Forelimb muscle (tissue), 1 donor: ENCODE measurements at places on chromosomes 7 and 10.

DNA sequence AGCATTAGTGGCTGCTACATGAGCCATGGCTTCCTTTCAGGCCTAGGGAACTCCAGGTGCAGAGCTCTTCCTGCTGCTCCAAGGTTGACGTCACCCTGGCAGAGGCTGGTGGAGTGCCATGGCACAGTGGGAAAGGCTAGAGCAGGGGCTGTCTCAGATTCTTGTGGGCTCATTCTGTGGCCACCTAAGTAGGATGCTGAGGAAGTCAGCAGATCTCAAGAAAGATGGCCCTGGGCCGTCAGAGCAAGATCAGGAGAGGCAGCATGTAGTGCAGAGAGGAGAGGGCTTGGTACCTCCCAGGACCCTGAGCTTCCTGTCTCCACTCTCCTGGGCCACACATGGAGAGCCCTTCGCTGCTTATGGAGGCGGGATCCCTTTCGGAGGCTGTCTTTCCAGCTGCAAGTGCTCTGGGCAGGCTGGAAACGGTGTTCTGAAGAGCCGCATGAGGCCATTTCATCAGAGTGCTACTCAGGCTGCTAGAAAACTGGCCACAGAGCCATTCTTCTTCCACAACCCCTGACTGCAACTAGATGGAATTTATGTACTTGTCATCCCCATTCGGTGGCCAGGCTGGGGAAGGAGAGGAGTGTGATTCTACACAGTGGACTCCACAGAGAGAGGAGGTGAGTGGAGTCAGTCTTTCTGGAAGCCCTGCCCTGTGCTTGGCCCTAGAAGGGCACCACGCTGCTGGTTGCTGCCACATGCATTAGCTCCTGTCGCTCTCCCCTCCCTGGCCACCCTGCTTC, 304.2 kb downstream of the RPS24 start:
- DNase-seq: no peak

GRCh38 chr10:8614054-8614565, 559.6 kb downstream of the GATA3 start:
- DNase-seq: no peak

DNA sequence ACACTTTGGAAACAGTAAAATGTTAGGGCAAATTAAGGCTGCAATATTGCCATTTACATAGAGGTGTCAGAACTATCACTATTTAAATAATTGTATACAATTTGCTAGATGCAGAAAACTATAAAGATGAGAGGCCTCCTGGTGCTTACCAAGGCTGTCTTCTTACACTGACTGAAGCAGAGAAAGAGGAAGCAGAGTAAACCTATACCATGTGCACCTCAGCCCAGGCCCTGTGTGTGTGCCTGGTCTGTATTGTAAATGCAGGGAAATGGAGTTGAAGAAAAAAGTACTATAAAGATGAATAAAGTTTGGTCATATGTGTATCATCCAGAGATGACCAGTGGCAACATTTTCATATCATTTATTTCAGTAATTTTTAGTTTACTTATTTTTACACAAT, 29.2 kb downstream of the ELMO1 start:
- no peak for DNase-seq

- DNase-seq: no peak
These were observed 1424.6 kb upstream of the LRRTM3 start for GRCh38 chr10:65501259-65501658.

DNA sequence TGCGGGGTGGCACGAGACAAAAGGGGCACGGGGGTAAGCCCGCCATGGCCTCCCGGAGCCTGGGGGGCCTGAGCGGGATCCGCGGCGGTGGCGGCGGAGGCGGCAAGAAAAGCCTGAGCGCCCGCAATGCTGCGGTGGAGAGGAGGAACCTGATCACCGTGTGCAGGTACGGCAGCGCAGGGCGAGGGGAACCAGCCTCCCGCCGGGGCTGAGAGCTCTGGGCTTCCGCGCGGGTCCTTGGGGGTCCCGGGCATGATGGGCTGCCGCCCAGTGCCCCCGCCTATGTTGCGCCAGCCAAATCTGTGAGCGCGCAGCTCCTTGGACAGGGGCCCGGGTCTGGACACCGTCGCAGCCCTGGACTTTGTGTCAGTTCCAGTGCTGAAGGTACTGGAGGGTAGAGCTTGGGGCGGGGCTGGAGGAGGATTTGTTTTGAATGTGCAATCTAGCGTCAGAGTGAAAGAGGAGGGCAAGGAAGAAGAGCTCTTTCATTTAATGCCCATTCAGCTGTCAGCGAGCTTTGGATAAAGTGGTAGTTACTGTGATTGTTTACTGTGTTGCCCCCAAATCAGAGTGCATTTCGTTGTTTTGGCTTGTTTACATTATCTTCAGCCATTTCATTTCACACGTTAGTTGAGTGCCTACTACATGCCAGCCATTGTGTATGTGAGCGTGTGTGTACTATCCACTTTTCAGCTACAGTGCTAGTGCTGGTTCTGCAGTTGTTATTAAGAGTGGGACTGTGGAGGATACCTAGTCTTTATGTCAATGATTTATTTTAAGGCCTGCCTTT, 777 bp downstream of the RUNDC3B start:
- no peak for DNase-seq

DNA sequence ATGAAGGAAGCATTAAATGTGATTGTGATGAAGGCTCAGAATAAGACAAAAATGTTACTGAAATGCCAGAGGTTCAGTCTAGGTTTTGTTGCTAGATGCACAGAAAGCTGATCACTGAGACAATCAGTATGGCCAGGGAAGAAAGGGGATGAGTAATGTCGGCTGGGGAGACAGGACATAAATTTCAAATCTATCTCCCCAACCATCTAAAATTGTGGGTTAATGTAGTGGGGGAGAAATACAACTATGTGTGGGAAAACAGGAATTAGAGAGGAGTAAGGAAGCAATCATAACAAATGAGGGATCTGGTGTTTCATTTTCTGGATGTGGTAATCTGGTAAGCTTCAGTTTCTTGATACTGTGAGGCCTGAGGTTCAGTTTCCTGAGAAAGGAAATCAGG, 1111.0 kb downstream of the XPNPEP1 start:
- no peak for DNase-seq

GRCh38 chr10:131453721-131454634, 142.5 kb upstream of the TCERG1L start:
- peak; percentile 68 for DNase-seq

- DNase-seq: no peak
These were observed 209.9 kb downstream of the NRG3 start for GRCh38 chr10:82084904-82085303.

GRCh38 chr7:111672901-111673300, 110.6 kb upstream of the IMMP2L start:
- DNase-seq: no peak

DNA sequence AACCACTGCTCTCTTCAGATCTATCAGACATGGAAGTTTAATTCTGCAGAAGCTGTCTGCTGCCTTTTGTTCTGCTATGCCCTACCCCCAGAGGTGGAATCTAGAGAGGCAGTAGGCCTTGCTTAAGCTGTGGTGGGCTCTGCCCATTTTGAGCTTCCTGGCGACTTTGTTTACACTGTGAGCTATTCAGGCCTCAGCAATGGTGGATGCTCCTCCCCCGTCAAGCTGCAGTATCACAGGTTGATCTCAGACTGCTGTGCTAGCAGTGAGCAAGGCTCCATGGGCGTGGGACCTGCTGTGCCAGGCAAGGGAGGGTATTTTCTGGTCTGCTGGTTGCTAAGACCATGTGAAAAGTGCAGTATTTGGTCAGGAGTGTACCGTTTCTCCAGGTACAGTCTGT, 45.1 kb upstream of the CDK14 start:
- DNase-seq: no peak

DNA sequence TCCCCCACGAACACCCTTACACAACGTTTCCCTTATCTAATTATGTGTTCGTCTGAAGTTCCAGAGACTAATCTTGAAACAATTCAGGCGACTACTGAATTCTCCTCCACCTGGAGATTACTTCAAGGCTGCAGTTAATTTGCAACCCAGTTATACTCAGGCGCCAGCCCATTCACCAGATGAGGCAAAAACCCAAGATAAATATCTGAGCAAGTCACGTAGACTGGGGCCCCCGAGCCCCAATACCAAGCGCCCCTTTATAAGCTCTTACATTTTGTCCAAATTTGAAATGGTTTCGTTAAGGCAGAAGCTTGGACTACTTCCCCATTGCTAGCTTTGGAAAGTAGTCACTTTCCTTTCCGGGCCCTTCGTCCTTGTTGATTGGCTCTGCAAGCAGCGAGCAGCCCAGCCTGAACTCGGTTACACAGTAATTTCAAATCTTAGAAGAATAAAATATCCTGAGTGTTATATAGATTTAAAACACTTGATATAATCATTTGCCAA, 1.2 kb downstream of the TPK1 start:
- no peak for DNase-seq

DNA sequence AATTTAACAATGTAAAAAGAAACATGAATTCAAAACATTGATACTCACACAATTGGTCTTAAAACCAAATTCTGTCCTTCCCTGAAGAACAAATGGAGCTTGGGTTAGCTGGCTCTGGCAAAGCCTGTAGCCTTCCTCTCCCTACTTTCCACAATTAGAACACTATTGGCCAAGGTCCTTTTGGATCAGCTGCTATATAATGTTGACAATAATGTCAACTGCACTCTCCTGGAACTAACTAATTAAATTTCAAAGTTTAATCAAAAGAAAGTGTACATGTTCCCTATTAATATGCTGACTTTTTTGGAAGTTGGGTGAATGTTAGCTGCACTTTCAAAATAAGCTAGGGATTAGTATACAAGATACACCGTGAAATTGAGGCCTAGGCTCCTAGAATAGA, 440.1 kb upstream of the NFE2L3 start:
- no peak for DNase-seq

- DNase-seq: no peak
These were observed 227.5 kb downstream of the TEX36 start for GRCh38 chr10:125455431-125455830.

GRCh38 chr10:63205421-63205820, 72.3 kb downstream of the NRBF2 start:
- no peak for DNase-seq

DNA sequence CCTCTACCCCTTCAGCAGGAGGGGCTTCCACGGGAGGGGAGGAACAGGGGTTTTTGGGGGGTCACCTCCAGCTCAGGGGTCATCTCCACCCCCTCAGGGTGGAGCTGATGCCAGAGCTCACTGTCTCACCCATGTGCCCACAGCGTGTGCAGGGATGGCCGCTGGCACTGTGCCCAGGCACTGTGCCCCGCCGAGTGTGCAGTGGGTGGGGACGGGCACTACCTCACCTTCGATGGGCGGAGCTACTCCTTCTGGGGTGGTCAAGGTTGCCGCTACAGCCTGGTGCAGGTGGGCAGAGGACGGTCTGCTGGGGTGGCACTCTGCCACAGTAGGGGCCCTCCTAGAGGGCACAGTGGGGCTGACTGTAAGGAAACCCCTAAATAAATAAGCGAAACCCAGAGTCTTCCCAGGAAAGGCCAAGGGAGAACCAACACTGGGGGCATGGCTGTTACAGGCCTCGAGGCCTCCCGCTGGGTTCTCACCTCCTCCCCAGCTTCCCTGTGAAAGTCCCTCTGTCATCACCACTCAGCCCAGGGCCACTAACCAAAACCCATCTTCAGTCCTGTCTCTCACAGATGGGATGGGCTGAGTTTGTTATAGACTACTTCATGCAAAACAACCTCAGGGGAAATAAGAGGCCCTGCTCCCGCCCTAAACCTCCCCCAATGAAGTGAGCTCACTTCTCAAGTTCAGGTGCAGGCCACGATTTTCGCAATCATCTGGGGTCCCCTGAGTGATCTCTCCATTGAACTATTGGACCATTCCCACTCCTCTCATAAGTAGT, 7.4 kb upstream of the ZNF467 start:
- no peak for DNase-seq

DNA sequence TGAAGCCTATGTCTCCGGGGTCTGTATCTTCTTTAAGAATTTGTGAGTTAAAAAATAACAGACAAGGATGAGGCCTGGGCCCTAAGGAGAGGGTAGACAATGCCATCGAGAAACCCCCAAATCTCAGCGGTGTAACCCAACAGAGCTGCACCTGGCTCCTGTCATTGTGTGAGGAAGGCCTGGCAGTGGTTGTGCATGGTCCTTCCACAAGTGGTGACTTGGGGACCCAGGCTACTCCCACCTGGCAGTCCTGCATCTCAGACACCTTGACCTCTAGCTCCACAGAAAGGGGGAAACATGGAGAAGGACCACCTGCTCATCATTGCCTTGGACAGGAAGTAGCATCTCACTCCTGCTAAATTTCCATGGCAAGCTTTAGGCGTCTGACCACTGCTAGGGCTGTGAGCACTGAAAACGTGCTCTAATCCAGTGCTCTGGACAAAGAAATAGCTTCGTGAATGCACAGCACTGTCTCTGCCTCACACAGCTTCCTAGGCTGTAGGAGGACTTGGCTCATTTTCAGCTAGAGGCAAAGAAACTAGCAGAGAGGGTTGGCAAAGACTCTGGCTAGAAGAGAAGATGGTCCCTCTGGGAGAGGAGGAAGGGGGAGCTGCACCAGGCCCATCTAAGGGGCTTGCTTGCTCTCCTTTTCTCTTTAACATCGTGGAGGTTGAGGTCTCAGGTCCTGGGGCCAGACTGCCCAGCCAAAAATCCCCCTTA, 273.9 kb upstream of the ZMIZ1 start:
- DNase-seq: no peak

GRCh38 chr7:40717242-40717641, 582.4 kb downstream of the SUGCT start:
- DNase-seq: no peak

GRCh38 chr10:110368002-110368401, 63.3 kb upstream of the SMNDC1 start:
- DNase-seq: no peak

DNA sequence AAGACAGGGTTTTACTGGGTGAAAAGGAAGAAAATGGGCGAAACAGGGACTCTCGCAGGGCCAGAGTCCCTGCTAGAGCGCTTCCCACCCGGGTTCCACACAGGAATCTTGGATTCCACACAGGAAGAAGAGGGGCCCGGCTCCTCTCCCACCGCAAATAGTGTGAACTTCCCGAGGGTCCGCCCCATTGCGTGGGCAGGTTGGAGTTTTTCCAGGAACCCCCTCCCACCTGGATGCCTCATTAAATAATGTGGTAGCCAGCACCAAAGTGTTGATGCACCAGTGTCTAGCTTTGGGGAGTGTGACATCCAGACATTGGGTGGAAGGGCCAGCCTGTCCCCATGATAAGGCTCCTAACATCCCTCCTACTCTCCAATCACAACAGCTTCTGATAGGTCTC, 330.3 kb upstream of the ZNF32 start:
- DNase-seq: no peak

- DNase-seq: no peak
These were observed 63.7 kb downstream of the TSPAN12 start for GRCh38 chr7:120794106-120794729.

DNA sequence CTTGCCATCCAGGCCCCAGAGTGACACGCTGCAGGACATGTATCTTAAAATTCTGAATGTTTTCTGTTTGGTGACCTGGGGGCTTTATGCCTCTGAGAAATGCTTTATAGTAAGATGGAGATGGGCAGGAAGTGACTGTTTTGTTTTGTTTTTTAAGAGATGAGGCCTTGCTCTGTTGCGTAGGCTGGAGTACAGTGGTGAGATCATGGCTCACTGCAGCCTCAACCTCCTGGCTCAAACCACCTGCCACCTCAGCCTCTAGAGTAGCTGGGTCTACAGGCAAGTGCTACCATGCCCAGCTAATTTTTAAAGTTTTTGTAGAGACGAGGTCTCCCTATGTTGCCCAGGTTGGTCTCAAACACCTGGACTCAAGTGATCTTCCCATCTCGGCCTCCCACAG, 20.6 kb downstream of the ZNF777 start:
- DNase-seq: no peak
